ENCODE measurements at places on chromosomes 12 and 14.

- no peak for DNase-seq
These were observed 114.2 kb downstream of the PCNX1 start for GRCh38 chr14:71021347-71022011.

DNA sequence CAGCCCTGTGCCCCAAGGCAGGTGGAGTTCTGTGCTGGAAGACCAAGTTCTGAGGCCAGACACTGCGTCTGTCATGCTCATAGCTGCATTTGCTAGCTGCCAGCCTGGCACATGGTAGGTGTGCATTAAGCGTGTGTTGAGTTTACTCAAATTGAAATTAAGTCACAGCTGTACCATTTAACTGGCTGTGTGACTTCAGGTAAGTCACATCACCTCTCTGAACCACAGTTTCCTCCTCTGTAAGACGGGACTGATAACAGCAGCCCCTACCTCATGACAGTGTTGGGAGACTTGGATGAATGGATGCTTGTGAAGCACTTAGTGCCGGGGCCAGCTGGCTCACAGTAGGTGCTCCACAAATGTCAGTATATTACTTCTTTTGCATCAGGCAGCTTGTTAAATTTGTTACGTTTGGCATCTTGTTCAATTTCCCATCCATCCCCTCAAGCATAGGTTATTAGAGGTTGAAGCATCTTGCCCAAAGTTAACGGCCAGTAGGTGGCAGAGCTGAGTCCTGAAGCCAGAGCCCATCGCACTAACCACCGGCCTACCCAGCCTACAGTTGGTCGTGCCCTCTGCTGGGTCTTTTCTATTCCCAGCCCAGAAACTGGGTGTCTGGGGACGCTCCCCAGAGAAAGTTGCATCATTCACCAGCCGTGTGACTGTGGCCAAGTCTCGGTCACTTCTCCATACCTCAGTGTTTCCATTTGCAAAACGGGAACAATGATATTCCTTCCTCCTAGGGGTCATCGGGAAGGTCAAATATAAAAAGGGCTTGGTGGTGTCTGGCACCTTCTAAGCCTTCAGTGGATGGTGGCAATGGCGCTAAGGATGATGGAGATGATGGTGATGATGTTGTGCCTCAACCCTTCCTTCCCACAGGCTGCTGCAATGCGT is 4.5 kb downstream of the DAO start:
- peak; percentile 7 for DNase-seq

DNA sequence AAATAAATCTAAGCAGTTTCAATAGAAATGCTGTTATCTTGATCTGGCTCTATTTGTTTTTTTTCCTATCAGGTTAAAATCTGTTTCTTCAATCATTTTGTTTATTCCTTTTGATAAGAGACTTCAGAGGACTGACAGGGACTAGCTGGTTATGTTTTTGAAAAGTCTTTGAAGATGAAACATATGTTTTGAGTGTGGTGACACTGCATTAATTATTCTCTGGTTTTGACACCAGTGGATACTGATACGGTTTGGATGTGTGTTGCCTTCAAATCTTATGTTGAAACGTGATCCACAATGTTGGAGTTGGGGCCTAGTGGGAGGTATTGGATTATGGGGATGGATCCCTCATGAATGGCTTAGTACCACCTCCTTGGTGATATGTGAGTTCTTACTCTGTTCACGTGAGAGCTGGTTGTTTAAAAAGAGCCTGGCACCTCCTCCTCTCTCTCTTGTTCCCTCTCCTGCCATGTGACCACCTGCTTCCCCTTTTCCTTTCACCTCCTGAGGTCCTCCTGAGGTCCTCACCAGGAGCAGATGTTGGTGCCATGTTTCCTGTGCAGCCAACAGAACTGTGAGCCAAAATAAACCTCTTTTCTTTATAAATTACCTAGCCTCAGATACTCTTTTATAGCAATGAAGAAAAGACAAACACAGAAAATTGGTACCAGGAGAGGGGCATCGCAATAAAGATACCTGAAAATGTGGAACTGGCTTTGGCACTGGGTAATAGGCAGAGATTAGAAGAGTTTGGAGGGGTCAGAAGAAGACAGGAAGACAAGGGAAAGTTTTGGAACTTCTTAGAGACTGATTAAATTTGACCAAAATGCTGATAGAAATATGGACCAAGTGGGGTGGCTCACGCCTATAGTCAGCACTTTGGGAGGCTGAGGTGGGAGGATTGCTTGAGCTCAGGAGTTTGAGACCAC is 23.0 kb downstream of the RASSF3 start:
- DNase-seq = no peak

DNA sequence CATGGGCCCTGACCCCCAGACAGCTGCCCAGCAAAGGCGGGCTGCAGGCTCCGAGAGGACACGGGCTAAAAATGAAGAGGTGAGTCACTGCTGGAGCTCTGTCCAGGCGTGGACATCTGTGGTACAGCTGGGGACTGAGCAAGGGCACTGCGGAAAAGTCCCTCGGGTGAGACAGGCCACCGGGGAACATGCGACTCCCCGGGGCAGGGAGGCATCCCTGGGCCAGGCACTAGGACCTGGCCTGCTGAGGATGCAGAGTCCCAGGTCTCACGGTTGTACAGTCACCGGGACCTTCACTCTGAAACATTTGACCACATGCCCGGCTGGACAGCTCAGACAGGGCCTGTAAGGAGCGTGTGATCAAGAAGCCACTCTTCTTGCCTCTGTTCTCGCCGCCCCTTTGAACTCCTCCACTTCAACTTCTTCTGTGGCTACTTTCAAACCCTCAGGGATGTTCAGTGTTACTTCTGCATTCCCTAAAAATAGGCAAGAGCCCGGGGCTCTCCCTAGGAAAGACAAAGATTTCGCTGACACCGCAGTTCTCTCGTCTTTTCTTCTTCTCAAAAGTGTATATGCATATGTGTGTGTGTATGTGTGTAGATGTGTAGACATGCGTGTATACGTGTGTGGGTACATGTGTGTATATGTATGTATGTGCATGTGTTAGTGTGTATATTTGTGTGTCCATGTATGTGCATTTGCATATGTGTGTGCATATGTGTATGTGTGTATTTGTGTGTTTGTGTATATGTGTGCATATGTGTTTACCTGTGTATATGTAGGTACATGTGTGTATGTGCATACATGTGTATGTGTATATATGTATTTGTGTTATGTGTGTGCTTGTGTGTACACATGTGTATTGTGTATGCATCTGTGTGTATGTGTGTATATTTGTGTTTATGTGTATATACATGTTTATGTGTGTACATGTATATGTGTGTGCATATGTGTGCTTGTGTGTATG is 5.0 kb upstream of the RFLNA start:
- no peak for DNase-seq

DNA sequence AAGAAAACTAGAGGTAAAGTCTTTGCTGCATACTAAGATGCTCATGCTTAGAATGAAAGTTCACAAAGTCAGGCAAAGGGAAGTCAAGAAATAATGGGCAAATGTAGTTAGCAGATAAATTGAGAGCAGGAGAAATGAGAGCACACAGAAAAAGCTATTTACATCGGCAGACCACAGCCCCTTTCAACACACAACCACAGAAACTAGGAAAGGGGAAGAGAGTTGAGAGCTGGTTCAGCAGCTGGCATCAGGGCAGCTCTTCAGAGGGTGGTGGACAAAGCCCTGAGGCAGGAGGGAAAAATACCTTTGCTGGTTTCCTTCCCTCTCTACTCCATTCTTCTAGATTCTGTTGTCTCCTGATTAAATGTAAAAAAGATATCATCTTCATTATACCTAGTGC is 95.4 kb upstream of the ANO4 start:
- DNase-seq = no peak

DNA sequence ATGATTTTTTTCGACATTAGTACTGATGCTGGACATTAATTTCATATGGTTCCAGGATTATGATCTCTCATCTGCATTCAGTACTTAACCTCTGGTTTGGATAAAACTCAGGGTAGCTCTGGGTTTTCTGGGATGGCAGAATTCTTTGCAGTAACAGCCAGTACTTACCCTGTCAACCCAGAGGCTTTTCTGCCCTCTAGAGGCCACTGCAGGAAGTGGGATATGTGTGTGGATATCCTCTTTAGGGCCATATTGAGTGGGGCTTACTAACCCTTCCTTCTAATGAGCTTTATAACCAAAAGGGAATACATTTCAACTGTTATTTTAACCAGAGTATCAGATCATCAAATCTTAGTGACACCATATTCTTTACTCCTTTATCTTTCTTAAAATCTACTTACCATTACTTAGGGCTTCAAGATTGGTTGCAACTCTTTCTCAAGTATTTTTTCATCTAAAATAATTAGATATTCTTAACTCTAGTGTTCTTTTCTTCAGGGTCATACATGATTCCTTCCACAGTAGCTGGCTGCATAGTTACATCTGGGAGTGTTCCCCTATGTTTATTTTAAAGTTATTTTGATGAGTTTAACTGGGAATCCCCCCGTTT is 488.0 kb upstream of the STXBP6 start:
- DNase-seq = peak; percentile 19

DNA sequence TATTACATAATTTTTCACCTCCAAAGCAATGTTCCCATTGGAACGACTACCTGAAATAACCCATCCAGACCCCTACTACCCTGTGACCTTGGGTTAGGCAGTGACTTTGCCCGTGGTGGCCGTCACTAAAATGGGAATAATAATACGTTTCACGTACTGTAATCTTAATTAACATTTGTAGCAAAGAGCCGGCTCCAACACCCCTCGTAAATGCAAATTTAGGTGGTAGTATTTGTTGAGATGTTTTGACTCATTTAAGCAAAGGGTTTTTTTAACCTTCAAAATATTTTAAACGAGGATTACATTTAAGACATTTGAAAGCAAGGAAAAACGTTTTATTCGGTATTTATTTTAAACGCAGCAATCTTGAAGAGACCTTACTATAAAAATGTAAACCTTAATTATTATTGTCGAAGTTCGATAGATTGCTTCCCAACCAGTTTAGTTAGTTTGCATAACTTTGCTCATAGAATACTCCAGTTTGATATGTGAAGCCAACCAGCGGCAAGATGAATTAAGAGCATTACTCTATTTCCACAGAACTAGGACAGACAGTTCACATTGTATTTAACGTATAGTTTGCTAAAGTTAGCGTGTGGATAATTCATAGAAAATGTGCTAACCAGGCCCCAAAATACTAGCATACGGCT is 1.4 kb upstream of the ARID2 start:
- DNase-seq = no peak

- no peak for DNase-seq
These were observed 187.6 kb downstream of the RMST start for GRCh38 chr12:97650242-97650641.

- DNase-seq = no peak
These were observed 215.4 kb downstream of the FOXN3 start for GRCh38 chr14:89201645-89202044.

DNA sequence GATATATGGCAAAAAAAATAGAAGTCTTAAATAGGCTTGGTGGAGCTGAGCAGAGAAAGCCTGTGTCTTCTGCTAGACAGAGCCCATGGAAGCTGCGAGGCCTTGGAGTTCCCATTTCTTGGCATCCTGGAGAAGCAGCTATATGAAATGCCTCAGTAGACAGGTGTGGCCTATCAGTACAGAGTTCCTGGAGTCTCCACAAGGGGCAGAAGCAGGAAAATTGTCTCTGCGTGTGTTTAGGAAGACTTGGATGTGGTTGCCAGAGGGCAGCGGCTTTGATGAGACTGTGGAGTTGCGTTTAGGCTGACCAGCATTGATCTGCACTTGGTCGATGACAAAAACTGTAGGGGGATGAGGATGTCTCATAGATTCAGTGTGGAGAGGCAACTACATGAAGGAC is 334.5 kb upstream of the SEL1L start:
- peak; percentile 19 for DNase-seq

- peak; percentile 94 for DNase-seq
These were observed 592.5 kb upstream of the FLRT2 start for GRCh38 chr14:84937449-84937848.

DNA sequence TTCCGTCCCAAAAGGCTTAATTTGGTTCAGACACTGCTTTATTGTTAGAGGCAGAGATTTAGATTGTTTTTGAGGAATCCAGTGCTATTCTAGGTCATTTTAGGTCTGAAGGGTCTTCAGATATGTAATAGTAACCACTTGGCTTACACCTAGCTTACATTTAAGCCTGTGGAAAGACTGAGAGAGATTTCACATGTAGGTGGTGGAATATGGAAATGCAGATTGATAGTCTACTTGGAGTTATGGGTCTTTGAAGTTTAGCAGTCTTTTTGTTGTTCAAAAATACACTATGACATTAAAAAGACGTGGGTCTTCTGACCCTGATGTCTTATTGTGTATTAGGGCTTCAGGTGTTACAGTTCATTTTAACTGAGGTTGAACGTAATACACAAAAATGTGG is 51.4 kb upstream of the CCT2 start:
- DNase-seq = no peak

GRCh38 chr12:20039562-20039961 is 328.8 kb upstream of the PDE3A start:
- DNase-seq = no peak

DNA sequence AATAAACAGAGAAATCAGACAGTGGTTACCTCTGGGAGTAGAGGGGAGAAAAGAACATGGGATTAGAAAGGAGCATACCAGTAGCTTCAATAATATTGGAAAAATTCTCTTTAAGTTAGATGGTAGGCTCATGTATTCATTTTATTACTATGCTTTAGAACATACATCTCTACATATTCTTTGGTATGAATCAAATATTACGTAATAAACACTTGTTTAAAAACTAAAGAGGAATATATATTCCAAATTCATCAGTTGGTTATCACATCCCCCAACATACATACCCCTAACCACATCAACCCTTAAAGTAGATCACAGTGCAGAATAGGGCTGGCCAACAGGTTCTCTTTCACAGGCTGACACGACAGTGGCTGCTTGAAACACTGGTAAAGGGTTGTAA is 5.6 kb downstream of the RPAP3 start:
- no peak for DNase-seq

GRCh38 chr12:66725031-66725430 is 46.2 kb upstream of the GRIP1 start:
- no peak for DNase-seq

GRCh38 chr14:88199882-88200281 is 123.2 kb downstream of the KCNK10 start:
- no peak for DNase-seq

- DNase-seq = peak; percentile 80
These were observed 58.6 kb downstream of the TSPAN9 start for GRCh38 chr12:3135522-3136461.

DNA sequence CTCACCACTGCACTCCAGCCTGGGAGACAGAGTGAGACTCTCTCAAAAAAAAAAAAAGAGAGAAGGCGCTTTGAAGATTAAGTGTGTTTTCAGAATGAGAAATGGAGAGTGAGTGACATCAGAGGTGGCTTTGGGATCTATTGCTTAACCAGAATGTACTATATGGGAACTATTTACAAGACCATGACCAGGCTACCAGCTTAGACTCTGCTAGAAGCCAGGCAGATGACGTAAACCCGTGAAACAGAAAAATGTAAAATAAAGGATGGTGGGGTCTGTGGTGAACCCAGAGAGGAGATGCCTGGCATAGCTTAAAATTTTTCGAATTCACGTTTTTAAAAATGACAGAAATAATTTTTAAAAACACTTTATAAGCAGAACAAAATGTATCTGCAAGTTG is 82.0 kb downstream of the IFT43 start:
- DNase-seq = no peak

- DNase-seq = no peak
These were observed 163.2 kb downstream of the PAH start for GRCh38 chr12:102753802-102754201.

Measured in NCI-H2171 treated with DMSO at 0.1 percent for 48 hours (cell line).